ENCODE measurements at places on chromosomes 7 and 10. TPM values are rescaled to one million over a fixed set of nuclear protein-coding genes. Genes with fewer than 3 reads are reported as not detected.

- peak; percentile 80 for DNase-seq
Measured at GRCh38 chr10:86635402-86635801, 18.9 kb upstream of the OPN4 start.

DNA sequence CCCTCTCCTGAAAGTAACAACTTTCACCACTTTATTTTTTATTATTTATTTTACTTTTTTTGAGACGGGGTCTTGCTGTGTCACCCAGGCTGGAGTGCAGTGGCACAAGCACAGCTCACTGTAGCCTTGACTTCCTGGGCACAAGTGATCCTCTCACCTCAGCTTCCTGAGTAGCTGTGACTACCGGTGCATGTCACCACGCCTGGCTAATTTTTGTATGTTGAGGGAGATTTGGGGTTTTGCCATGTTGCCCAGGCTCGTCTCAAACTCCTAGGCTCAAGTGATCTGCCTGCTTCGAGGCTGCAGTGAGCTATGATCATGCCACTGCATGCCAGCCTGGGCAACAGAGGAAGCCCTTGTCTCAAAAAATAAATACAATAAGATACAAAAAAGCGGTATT is 14.9 kb upstream of the SLIT1 start:
- no peak for DNase-seq

GRCh38 chr7:88759230-88760135 is at the start of gene ZNF804B:
TSS of gene ZNF804B (plus strand) at chr7:88759700. CDS start at chr7:88759977, 277 bp downstream.
- no peak for DNase-seq

DNA sequence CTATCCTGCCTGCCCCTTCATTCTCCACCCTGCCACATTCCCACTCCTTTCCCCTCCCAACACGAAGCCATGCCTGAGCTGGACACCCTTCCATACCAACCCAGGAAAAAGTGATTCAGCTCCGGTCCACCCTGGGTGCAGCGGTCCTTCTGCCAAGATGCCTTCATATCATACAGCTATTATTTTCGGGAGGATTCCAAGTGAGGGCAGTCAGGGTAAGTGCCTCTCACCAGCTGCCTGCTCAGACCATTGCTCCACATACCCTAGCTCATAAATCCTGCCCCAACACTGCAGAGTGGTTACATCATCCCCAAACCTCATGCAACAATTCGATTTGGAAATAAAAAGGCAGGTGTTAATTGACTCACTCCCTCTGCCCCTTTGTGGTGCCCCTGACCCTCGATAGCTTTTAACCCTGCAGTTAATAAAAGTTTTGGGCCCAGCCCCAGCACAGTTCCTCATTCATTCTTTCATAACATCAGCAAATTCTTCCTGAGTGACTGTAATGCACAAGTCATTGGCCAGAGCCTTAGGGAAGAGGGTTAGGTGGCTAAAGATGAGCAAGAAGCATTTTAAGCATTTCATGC is 42.6 kb downstream of the ZNF503 start:
- peak; percentile 89 for DNase-seq

DNA sequence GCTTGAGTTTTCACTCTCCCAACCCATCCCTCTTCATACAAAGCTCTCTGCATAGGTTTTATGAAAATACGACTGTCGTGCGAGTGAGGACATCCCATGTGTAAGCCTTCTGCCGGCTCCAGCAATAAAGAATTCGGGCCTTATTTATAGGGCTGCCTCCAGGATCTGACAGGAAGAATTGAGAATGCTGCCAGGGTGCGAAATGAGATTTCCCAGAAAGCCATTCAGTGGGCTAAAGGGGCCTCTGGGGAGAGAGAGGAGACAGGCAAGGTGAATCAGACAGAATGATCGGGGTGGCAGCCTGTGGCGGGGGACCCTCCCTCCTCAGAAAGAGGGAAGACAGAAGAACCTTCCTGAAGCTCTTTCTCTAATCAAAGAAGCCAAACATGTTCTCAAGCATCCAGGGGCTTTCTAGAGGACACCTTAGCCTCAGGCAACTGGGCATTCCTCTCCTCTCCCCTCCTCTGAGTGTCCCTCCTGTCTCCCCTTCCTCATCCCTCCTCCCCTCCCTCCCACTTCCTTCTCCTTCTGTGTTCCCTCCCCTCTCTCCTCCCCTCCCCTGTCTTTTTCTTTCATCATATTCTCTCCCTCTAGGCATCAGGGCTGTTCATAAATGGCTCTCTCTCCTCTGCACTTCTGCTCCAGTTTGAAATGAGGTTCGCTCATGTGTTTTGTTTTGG is 410.9 kb downstream of the TYW1 start:
- DNase-seq = no peak

DNA sequence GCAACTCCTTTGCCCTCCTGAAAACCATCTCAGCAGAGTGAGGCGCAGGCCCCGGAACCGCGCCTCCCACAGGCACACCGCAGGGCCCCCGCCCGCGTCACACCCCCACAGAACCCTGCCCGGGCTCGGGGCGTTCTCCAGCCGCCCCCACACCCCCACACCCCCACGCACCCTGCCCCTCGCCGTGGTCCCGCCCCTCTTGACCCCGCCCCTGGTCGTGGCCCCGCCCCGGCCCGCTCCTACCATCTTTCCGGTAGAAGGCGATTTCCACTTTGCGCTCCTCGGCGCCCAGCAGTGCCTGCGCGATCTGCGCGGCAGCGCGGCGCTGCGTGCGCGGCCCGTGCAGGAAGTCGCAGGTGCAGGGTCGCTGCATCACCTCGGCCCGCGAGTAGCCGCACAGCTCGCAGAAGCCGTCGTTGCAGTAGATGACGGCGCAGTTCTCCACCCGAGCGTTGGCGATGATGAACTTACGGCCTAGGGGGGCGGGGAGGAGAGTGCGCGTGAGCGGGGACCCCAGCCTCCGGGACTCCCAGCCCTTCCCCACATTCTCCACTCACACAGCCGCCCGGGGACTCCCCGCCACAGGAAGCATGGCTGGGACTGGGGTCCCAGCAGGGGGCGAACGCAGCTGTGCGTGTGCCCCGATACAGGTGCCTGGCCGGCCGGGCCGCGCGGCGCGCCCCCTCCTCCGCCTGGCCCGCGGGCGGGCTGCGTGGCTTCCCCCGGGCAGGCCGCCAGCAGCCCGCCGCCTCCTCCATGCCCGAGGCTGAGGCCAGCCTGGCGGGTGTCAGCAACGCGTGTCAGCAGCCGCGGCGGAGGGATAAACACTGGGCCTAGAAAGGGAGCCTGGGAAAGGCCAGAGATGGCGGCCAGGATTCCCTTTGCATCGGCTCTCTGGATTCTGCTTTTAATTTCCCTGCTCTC is 3.4 kb downstream of the KCNH2 start:
- no peak for DNase-seq

GRCh38 chr10:17239345-17240085 is 11.5 kb downstream of the VIM start:
- DNase-seq = no peak

DNA sequence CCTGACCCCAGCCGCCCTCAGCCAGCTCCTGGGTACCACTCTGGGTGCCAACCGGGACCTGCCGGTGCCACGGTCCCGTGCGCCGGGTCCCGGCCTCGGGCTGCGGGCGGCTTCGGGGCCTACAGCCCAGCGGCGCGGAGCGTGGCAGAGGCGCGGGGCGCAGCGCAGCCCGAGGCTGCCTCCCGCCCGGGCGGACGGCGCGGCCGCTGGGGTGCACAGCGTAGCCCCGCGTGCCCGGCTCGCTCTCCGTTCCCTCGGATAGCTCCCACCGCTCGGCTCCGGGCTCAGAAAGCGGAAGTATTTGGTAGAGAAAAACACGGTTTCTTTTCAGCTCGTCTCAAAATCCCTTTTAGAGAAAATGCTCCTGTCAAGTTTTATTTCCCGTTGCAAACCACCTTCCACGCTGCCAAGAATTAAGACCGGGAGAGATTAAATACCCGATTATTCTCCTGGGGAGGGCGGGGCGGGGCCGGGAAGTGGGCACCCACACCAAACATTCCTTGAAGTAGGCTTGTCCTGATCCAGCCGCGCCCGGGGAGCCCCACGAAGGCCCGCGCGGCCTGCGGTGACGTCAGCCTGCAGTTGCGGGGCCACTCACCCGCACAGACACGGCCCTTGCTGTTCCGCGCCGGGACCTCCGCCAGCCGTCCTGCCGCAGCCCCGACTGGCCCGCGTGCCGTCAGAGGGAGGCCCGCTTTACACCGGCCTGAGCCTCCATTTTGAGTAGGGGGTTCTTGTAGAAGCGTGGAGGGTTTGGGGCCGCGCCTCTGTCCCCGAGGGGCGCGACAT is 7.2 kb downstream of the HOXA13 start:
- no peak for DNase-seq

GRCh38 chr10:71835671-71836595 is 15.1 kb downstream of the PSAP start:
- DNase-seq = no peak

- no peak for DNase-seq
Measured at GRCh38 chr7:29798422-29798821, 7.9 kb upstream of the WIPF3 start.

- DNase-seq = no peak
Measured at GRCh38 chr7:126776498-126776897, 476.2 kb downstream of the GRM8 start.

DNA sequence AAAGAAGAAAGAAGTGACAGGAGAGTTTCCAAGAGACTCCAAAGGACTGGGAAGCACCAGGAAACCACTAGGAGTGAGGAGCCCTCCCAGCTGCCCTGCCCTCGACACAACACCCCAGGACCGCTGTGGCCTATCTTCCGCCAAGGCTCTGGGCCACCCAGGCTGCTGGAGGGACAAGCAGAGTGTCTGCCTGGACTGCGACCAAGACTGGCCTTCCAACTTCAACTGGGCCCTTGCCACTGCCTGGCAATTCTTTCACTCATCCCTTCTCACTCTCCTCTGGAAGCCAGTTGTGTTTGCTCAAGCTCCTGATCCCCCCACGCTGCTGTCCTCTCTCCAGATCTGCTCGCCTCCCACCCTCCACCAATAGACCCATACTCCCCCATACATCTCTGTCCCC is 10.2 kb downstream of the KIAA1549 start:
- DNase-seq = no peak

DNA sequence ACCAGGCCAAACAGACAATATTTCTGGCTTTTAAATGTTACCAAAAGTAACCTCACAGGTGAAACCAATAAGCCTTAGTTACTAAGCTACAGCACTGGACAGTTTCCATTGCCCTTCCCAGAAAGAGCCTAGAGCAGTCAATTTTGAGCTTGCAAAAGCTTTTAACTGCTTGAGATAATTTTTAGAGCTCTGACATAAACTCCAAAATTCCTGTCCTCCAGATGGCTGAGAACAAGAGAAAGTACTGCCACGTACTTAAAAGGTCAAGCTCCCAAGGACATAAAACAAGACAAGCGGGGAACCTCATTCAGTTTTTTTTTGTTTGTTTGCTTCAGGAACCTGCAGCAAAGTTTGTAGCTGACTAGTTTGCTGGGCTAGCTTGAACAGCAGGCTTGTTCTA is 54.1 kb downstream of the BBS9 start:
- no peak for DNase-seq

DNA sequence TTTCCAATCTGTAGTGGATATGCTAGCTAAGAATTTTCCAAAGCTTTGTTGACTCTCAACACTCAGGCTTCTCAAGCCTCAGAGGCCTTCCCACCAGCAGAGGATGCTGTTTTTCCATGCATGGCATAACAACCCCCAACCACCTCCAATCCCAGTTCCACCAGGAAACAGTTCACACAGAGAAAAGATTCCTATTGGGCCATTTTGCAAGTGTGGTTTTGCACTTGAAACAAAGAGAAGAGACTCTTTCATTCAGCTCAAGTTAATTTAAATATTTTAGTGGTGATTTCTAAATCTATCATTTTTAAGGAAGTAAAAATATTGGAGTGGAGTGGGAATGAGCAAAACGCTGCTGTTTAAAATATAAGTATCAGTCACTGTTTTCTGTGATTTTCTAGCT is 105.6 kb upstream of the COL1A2 start:
- DNase-seq = peak; percentile 75

DNA sequence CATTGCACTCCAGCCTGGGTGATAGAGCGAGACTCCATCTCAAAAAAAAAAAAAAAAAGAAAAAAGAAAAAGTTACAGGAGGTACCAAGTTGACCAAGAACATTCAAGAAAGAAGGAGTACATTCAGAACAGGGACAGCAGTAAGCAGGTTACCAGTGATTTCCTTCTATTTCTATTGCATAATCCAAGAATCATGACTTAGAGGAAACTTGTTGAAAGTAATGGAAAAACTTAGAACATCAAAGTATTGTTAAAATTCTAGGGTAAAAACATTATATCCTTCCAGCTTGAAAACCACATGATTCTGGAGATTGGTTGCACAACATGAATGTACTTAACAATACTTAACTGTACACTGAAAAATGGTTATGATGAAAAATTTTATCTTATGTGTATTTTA is 25.2 kb downstream of the RAPGEF5 start:
- DNase-seq = no peak

DNA sequence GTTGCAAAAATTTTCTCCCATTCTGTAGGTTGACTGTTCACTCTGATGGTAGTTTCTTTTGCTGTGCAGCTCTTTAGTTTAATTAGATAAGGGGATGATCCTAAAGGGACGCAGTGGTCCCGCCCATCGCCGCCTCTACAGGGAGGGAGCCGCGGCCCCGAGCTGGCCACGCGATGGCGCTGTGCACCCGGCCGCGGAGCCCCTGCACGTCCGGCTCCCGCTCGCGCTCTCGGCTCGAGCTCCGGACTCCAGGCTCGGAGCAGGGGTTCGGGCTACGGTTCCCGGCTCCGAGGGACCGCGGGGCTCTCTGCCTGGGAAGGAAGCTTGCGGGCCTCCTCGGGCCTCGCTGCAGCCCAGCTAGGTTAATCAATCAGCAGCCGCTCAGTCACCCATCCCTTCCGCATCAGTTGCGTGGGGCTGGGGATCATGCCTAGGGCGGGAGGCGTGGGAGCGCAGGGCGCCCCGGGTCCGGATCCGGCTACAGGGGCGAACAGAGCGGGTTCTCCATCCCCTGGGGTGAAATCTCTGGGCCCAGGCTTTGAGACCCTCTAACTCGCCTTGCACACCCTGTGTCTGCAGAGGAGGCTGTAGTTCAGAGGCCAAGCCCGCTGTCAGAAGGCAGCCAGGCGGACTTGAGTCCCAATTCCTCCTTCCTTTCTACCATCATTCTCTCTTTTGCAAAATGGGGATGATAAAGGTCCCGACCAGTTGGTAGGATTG is 97.9 kb downstream of the WDR11 start:
- DNase-seq = no peak

Gene CDK1
- total RNA-seq = 0.64 TPM

Gene TAS2R4
- total RNA-seq = 1.8 TPM

Gene MAP3K8
- total RNA-seq = 1.6 TPM

Gene CHAT
- total RNA-seq = not detected

Gene AGAP3
- total RNA-seq = 61.1 TPM

Gene ALOX5
- 0.13 TPM for total RNA-seq

Gene GJD4
- total RNA-seq = not detected

All from bronchial epithelial cell (primary cell).